ENCODE measurements at places on chromosomes 5 and 9. TPM values are rescaled to one million over a fixed set of nuclear protein-coding genes. Genes with fewer than 3 reads are reported as not detected.

TCF7 gene
- 3.0 TPM for total RNA-seq

GRCh38 chr5:96896276-96896675 is 20.0 kb downstream of the ERAP2 start:
- no peak for DNase-seq

DNA sequence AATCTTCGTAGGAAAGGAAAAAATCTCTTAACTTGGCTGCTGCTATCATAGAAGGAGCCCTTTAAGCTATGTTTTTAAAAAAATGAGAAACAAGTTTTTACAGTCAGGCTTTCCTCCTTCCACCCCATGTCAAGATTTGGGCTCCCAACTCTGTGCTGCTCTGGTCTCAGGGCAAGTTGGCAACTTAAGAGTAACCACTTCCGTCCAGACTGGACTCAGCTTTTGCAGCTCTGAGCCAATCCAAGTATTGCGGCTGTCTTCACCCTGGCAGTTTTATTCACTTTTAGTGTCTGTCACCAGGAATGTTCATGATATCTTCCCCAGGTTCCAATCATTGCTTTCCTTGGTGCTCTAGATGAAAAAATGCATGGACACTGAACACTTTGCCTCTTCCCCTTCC is 115.9 kb upstream of the GAS1 start:
- no peak for DNase-seq

- no peak for DNase-seq
These were observed 51.0 kb upstream of the SPINK5 start for GRCh38 chr5:148012801-148013200.

TLR4 gene
- 14.2 TPM for total RNA-seq

DNA sequence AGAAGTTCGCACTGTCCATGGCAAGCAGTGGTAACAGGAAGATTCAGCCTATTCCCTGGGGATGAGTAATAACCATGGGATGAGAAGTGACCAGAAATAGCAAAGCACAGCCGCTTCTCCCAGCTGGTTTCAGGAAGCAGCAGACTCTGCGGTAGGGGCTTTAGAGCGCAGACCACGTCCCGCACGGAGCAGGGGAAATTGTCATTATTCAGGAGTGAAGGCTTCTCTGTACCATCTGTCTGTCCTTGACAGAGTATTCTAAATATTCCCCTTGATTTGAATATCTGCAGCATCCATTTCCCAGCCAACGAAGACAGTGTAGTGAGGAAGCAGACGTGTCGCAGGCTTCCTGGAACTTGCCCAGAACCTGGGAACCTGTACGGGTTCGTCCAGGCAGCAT is 159.6 kb downstream of the NXNL2 start:
- peak; percentile 31 for DNase-seq

- no peak for DNase-seq
These were observed 24.6 kb downstream of the TRAF1 start for GRCh38 chr9:120901755-120902568.

DNA sequence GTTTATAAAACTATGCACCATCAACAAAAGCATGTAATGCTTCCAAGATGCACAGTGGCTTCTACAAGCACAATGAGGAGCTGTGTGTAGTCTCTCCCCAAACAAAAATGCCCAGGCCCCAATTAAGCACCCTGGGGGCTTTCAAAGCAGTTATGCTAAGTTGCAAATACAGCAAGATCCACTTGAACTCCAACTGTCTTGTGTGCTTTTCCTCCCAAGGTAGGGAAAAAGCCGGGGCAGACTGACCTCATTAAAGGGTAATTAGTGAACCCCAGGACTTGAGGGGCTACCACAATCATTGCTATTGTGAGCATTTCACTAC is 13.1 kb downstream of the ZNF608 start:
- no peak for DNase-seq

DNA sequence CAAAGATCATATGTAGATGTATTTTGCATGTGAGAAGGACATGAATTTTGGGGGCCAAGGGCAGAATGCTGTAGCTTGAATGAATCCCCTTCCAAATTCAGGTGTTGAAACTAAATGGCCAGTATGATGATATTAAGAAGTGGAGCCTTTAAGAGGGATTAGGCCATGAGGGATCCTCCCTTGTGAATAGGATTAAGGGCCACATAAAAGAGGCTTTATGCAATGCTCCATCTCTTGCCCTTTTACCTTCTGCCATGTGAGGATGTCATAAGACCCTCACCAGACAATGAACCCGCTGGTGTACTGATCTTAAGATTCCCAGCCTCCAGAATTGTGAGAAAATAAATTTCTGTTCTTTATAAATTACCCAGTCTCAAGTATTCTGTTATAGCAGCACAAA is 206.1 kb downstream of the YTHDC2 start:
- DNase-seq, result no peak

All from left ventricle myocardium inferior (tissue), 1 donor.